Iris pigment epithelial cell (primary cell): ENCODE measurements at places on chromosomes 5 and 9.

DNA sequence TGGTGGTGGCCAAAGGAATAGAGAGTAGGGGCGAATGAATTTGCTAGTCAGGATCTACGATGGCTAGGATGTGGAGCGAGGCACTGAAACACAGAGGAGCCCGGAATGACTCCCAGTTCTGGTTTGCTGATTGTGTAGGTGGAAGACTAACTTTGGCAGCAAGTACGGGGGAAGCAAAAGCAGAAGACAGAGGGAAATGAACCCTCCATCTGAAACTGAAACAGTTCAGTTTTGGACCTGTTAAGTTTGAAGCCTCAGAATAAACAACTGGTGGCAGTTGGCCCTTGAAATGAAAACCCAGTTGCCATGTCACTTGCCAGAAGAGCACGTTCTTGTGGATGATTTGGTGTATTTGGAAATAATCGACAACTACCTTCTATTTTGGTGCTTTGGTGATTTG lies 15.4 kb upstream of the SMIM15 start:
- no peak for DNase-seq

- no peak for DNase-seq
Measured at GRCh38 chr5:7845557-7845956, 5.4 kb downstream of the CFAP90 start.

DNA sequence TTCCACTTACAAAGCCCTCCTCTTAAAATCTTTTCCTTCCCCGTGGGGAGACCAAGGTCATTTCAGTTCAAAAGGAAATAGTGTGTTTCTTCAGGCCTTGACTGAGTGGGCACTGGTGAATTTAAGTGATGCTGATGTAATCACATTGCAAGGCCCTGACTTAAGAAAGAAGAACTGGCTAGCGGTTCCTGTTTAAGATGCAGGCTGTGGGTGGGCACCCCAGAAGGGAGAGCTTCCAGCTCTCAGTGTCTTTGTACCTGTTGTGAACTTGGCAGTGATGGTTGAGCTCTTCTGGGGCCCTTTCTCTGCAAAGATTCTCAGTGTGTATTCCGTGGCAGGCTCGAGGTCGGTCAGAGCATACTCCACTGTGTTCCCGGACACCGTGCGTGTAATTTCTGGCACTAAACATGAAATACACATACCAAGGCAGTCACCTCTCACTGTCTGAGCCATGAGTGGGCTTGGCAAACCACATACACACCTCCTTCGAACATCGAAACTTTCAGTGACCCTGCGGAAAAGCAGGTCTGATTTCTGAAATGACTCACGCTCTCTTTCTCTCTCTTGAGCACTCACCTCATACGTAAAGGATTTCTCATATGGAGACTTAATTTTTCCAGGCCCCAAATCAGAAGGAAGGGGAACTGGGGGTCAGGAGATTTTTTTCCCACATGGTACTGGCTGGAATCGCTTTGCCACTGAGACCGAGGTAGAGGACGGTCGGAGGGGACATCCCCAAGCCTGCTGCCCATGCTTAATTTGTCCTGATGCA lies 81.9 kb downstream of the TNC start:
- DNase-seq, result peak; percentile 74

DNA sequence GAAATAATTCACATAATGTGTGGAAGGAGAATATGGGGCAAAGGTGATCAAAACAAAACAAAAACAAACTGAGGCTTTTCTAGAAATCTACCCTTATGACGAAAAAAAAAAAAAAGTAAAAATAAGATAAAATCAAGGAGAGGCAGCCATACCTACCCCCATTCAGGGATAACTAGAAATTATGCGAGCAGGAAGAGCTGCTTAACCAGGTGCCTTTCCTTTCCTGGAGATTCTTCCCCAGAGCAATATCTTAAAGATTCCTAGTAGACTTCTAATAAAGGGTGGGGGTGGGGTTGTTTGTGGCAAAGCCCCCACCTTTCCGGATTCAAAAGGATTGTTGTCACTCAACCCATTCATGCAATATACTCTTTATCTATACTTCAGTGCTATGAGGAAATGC lies 112.0 kb upstream of the IFNK start:
- no peak for DNase-seq
